Gastroesophageal sphincter (tissue), 4 donors: ENCODE measurements at places on chromosomes 12 and 14.

DNA sequence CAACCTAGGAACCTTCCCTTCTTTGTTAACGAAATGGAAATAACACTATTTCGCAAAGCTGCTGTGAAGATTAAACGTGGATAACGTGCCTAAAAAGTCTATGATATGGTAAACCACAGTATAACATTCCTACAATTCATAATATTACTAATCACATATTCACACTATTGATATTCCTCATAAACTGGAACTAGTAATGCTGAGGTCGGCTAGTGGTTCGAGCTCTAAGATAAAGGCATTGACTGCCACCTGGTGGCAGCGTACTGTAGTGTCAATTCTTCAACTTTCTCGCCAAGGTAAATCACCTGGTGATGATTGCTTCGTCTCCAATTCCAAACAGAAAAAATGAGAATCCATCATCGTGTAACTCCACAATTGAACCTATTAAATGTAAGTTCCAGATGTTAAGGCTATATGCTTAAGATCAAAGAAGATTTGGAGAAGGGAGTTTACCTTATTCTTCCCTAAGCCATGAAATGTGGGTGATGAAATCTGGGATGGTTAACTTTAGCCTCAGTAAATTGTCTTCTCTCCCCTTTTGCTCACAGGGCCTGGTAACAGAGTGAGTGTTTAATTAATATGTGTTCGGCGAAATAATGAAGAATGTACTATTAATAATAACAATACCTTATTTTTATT is 197.5 kb upstream of the TMEM132C start:
- ATAC-seq, result no peak

- no peak for ATAC-seq
These were observed 268.5 kb upstream of the PPFIA2 start for GRCh38 chr12:82027612-82028011.

GRCh38 chr12:109637348-109637747 is 63.8 kb downstream of the MVK start:
- no peak for ATAC-seq

DNA sequence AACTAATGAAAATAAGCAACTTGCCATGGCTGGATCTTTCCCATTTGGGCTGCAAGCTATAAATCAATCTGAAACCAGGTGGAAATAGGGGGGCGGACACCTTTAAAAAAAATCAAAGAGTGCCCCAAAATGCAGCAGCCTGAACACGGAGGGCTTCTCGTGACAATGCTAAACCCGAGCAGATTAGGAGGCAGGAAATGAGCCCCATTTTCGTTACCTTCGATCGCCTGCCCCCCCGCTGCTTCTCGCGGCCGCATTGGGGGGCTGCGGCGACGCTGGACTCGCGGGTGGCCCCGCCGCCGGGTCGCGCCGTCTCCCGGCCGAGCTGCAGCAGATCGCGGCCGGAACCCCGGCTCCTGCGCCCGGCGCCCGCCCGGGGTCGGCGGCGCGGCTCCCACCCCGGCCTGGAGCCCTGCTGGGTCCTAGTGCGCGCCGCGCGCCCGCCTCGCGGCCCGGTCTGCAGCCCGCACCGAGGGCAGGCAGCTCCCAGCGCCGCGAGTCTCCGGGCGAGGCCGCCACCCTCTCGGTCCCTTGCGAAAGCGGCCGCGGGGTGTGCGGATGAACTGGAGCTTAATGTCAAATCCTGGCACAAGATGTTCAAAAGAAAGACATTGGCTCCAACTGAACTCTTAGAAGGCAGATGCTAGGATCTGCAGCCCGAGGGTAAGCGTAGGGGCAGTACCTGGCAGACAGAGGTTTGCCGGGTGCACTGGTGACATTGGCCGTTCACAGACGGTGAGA is 201.9 kb upstream of the FOXN3 start:
- peak; percentile 91 for ATAC-seq

DNA sequence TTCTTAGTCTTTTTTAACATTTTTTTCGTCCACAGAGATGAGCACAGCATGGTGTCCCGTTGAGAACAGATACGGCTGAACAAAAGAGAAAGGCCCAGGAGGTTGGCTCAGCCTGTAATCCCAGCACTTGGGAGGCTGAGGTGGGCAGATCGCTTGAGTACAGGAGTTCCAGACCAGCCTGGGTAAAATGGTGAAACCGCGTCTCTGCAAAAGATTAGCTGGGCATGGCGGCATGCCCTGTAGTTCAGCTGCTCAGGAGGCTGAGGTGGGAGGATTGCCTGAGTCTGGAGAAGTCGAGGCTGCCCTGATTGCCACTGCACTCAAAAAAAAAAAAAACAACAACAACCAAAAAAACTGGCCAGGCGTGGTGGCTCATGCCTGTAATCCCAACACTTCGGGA is 5.9 kb upstream of the EP400 start:
- ATAC-seq, result no peak

- no peak for ATAC-seq
These were observed 52.1 kb downstream of the EID3 start for GRCh38 chr12:104355630-104356029.

DNA sequence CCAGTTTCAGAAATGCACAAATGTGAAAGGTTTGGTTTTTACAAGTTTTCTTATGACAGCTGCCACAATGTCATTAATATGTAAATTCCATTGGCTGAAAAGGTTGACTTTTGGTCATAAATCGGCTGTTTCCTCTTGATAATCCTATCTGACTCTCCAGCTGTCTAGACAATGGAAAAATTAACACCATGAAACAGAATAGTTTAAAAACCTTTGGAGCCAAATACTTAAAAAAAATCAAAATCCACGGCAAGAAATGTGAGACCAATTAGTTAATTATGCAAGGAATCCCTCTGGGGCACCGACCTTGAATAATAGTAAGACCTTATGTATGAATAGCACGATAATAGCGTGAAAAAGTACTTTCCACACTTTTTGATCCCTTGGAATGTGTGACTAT is 138.0 kb downstream of the ZNF664 start:
- ATAC-seq, result no peak

GRCh38 chr12:122948605-122949004 is 17.7 kb downstream of the ABCB9 start:
- no peak for ATAC-seq

DNA sequence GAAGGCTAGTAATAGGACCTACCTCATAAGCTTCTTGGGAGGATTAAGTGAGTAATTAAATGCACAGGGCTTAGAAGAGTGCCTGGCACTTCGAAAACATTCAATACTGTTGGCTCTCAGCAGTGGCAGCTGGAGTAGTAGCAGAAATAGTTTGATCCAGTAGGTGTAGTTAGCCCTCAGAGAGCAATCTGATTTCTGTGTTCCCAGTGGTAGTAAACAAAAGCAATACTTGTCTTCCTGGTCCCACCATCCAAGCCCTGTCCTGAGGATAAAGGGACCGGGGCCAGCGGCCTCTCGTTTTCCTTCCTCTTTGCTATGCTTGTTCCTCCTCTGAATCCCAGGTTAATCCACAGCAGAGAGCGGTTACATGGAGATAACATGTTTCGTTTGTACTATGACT is 131.6 kb downstream of the SAMD4A start:
- no peak for ATAC-seq

- ATAC-seq, result no peak
These were observed 50.5 kb upstream of the PWP1 start for GRCh38 chr12:107635139-107635538.

GRCh38 chr12:69254046-69254445 is 14.7 kb downstream of the CPSF6 start:
- ATAC-seq, result no peak

- no peak for ATAC-seq
These were observed 170.2 kb upstream of the PZP start for GRCh38 chr12:9378430-9378835.

GRCh38 chr12:124678421-124678893 is 111.0 kb upstream of the NCOR2 start:
- ATAC-seq, result no peak

DNA sequence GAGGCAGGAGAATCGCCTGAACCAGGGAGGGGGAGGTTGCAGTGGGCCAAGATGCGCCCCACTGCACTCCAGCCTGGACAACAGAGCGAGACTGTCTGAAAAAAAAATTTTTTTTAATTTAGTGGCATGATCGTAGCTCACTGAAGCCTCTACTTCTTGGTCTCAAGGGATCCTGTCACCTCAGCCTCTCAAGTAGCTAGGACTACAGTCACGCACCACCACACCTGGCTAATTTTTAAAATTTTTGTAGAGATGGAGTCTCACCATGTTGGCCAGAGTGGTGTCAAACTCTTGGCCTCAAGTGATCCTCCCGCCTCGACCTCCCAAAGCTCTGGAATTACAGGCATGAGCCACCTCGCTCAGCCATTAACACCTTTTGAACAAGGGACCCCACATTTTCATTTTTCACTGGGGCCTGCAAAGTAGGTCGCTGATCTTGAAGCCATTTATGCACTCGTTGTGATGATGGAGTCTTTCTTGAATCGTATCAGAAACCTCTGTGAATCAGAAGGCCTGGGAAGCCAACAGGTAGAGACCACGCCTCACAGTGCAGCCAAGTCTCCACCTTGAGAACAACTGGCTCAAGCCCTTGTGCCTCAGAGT is 5.9 kb downstream of the HCAR1 start:
- no peak for ATAC-seq

DNA sequence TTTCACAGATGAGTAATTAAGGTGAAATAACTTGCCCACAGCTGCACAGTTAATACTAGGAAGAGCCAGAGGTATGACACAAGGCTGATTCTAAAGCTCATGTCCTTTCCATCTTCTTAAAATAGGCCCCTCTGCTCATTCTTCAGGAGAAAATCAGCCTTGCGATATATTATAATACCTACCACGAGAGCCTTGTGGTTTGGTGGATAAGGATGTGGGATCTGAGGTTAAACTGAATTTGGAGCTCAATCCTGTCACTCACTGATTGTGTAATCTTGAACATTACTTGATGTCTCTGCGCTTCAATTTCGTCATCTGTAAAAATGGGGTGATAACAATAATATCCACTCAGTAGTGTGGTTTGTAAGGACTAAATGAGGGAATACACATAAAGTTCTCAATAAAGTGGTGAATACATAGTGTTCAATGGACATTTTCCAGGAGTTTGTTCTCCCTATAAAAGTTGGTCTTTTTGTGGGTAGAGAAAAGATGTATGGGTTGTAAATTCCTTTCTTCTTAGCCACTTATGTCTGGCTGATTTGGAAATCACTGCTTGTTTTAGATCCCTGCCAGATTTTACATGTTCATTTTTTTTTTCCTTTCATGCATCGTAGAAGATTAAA is 25.1 kb upstream of the ATP2B1 start:
- ATAC-seq, result no peak

GRCh38 chr14:100850841-100851585 is 25.1 kb downstream of the MEG3 start:
- ATAC-seq, result peak; percentile 19

DNA sequence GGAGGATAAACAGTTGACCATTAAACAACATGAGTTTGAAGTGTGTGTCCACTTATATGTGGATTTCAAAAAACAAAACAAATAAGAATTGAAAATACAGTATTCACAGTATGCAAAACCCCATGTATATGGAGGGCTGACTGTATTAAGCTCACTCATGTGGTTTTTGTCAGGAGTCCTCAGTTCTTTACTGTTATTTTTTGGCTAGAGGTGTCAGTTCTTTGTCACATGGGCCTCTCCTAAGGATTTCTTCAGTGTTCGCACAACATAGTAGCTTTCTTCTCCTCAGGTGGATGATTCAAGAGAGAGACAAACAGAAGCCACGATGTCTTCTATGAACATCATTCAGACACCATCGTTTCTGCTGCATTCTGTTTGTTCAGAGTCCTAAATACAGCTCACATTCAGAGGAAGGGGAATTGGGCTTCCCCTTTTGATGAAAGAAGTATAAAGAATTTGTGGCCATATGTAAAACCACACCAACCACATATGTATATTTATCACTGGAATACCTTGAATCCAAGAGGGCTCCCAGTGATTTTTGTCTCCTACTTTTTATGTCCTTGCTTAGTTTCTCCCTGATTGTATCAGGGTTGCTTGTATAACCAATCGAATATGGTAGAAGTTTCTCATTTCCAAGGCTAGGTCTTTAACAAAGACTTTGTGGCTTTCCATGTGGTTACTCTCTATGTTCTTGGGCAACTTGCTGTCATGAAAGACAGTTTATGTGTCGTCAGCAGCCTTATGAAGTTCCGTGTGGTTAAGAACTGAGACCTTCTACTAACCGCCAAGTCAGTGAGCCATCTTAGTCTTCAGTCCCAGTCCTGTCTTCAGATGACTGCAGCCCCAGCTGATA is 18.9 kb downstream of the MNAT1 start:
- ATAC-seq, result no peak

- no peak for ATAC-seq
These were observed 501.6 kb downstream of the EGLN3 start for GRCh38 chr14:33449268-33449667.

DNA sequence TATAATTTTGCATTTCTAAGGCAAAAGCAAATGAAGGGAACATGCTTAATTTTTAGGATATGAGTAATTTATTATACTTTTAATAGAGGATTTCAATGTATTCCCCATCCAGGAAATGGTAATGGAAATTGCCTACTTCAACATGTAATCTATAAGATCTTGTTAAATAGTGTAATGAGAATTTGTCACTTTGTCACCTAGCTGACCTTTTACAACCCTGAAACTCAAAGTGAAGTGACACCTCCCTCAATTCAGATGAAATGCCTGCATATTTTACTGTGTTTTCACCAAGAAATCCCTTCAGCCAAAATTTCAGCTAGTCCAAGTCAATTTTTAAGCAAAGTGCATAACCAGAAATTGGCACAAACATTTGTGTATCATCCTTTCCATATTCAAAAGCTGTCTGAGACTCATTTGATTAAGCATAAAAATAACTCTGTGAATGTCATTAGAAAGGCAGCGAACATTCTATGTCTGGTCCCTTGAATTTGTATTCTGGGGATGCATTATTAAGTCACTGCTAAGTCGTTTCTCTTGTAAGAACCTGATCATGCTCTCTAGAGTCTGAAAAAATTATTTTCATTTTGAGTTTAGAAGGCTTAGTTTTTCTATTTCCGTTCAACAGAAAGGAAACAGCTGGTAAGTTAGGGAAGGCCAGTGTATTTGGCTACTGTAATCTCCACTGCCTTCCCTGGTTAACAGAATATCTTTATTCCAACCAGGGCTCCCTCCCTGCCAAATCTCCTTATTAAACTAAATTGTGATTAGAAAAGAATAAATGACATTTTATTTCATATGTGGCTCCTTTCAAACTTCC is 100.8 kb downstream of the IGF1 start:
- ATAC-seq, result no peak

GRCh38 chr14:75224561-75224960 is 48.1 kb upstream of the TMED10 start:
- ATAC-seq, result no peak

GRCh38 chr12:64965920-64966319 is 141.5 kb downstream of the TBC1D30 start:
- no peak for ATAC-seq

DNA sequence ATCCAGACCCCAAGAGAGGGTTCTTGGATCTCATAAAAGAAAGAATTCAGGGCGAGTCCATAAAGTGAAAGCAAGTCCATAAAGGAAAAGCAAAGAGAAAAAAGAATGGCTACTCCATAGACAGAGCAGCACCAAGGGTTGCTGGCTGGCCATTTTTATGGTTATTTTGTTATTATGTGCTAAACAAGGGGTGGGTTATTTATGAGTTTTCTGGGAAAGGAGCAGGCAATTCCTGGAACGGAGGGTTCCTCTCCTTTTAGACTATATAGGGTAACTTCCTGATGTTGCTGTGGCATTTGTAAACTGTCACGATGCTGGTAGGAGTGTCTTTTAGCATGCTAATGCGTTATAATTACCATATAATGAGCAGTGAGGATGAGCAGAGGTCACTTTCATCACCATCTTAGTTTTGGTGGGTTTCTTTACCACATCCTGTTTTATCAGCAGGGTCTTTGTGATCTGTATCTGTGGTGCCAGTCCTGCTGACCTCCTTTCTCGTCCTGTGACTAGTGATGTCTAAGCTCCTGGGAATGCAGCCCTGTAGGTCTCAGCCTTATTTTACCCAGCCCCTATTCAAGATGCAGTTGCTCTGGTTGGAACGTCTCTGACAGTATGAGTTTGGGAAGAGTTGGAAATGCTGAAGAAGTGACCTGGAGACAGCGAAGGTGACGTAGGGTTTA is 100.5 kb downstream of the ZNF664 start:
- ATAC-seq, result no peak
